ENCODE measurements at places on chromosomes 11 and 22. TPM values are rescaled to one million over a fixed set of nuclear protein-coding genes. Genes with fewer than 3 reads are reported as not detected.
A peak's percentile ranks its signal among the peaks of the same experiment; 100 is the strongest.

Gene TRPM5
- not detected for total RNA-seq

Gene BIRC3
- total RNA-seq: 0.07 TPM

- peak; percentile 46 for DNase-seq
Measured at GRCh38 chr11:123630126-123630608, 24.3 kb downstream of the SCN3B start.

- DNase-seq: no peak
Measured at GRCh38 chr22:29716814-29717545, 2.8 kb upstream of the CABP7 start.

Gene ARRB1
- total RNA-seq: 44.6 TPM

DNA sequence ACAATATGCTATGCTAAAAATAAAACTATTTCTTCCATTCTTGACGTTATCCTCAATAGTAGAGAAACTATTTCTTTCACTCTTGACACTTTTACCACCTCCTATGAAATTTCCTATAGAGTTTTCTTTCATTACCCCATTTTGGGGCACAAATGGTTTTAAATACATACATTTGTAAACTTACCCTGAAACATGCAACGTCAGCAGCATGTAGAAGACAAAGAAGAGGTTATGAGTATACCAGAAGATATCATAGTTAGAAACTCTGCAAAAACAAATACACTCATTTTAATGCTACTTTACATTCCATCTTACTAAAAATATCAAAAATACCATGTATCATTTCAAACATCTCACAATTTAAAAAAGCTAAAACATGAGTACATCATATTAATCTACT is 69.5 kb downstream of the NOX4 start:
- no peak for DNase-seq

Gene MYEOV
- 1.8 TPM for total RNA-seq

Gene SLC5A1
- total RNA-seq: not detected

DNA sequence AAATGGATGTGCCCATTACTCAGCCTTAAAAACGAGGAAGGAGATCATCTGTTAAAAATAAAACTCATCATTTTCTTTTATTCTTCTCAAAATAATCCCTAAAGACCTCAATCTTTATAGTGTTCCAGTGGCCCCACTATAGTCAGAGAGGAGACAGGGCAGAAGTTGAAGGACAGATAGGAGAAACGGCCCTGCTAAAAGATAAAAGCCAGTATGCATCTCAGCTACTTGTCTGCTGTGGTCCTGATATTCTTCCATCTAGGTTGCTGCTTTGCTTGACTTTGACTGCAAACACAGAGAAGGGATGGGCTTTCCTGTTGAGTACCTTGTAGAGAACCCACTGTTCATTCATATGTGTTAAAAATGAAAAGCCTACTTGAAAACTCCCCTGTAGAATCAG is 31.4 kb downstream of the NF2 start:
- no peak for DNase-seq

DNA sequence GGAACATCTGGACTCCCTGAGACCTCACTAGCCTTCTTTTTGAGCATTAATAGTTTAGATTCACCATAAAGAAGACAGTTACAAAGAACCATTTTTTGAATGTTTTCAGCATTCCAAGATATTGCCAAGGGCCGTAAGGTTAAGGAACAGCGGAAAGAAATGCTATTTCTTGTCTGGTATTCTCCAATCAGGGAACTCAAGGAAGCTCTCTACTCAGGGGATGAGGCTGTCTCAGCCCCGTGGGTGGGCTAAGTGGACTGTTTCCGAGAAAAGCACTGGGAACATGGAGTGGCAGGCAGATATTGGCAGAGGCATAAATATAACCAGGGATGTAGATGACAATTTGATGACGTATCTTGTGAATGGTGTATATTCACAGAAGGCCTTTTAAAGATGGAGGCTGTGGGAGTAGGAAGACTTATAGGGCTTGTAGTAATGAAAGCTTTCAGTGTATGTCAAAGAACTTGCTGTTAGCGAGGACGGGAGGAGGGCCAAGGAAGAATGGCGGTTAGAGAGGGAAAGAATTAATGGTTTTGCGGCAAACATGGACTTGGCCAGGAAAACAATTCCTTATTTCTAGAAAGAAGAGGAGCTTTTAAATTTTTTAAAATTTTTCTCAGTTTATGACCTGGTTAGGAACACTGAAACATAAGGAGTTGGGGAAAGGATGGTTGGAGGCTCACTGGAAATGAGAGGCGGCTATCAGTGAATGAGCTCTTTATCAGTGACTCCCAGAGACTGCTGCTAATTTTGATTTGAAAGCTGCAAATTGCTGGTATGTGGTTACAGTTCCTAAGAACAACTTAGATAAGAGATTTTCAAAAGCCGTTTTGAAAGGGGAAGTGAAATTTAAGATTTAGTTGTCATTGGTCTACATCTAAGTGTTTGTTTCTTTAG is 64.6 kb downstream of the ST3GAL4 start:
- DNase-seq: no peak

Gene MED15
- total RNA-seq: 19.0 TPM

DNA sequence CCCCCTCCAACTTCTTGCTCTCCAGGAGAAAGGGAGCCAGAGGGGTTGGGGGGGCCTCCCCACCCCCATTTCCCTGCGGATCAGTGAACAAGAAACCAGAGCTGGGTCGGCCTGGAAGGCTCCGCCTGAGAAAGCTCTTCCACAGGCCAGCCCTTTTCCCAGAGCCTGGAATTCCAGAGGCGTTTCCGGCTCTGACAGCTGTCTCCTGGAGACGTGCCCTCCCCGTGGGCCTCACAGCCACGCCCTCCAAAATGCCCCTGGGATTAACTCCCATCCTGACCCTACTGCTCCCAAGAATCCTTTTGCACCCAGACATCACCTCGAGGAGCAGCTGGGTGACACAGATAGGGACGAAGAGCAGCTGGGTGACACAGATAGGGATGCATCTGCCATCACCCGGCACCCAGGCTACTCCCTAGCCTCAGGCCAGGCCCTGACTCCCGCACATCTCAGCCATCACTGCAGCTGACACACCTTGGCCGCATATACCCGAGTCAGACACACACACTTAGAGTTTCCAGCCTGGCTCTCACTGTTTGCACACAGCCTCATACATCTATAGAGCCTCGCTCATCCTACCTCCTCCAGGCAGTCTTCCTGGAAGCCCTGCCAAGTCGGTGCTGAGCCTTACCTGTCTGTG is 7.6 kb upstream of the CDC42EP1 start:
- DNase-seq: no peak

- peak; percentile 36 for DNase-seq
Measured at GRCh38 chr11:88016392-88017170, 158.7 kb downstream of the RAB38 start.

- DNase-seq: no peak
Measured at GRCh38 chr22:20509344-20510047, 2.1 kb downstream of the MED15 start.

- peak; percentile 82 for DNase-seq
Measured at GRCh38 chr22:41576877-41577276, 12.8 kb downstream of the PMM1 start.

- DNase-seq: no peak
Measured at GRCh38 chr22:50119768-50120251, 30.0 kb downstream of the MOV10L1 start.

Gene OR4A16
- not detected for total RNA-seq

DNA sequence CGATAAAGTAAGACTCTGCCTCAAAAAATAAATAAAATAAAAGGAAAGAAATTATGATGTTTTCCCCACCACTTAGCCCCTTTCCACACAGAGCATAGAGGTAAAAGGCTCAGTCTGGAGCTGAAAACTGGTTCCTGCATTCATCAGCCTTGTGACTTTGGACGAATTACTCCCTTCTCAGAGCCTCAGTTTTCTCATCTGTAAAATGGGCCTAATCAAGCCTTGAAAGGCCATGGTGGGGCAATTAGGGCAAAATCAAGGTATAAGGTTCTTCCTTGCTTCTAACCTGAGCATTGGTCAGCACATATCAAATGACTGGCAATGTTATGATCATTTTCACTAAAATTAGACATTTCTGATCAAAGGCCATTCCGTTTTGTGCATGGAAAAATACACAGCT is 417.7 kb downstream of the MN1 start:
- no peak for DNase-seq

DNA sequence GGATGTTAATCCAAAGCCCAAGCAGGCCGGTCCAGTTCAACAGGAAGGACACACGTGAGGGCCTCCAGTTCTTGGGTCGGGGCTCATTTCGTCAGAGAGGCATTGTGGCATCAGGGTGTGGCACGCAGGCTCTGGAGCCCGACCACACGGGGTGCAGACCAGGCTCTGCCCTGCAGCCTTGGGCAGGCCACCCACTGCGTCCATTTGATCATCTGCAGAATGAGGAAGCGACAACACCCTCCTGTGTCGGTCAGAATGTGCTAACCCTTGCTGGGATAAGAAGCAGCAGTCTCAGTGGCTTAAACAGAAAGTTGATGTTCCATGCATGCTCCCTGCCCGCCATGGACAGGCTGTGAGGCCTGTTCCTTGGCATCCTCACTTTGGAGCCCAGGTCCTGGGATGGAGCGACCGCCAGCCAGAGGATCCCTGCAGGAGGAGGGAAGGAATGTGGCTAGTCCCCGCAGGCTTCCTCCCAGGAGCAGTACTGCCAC is 10.8 kb downstream of the RIBC2 start:
- no peak for DNase-seq

DNA sequence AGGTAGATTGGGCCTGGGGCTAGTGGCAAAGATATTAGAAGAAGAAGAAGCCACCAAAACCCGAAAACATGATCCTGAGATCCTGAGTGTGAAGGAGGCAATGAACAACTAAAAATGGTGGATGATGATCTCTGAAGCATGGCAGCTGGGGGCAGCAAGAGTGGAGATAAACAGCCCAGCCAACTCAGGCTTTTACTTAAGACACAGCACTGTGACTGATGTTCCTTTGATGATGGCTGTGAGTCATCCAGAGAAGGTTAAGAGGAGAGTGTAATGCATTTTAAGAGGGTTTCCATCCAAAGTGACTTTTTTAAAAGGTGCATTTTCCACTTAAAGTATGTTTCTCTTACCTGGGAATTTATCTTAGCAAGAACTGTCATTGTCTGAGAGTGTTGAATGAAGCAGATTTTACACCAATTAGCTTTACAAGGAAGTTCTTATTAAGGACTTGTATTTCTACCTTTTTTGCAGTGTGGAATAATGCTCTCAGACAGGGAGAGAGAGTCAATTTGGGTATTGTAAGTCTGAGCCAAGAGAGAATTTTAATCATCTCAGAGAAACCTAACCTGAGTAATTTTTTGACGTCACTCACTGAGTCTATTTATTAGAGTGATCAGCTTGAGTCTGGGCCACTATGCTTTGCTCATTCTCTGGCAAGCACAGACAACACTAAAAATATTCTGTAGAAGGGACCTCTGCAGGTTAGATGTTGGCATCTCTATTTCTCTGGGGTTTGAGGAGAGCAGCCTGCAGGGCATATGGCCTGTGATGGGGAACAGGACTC is 14.1 kb upstream of the CALCB start:
- DNase-seq: no peak

GRCh38 chr11:86681483-86681756 is 9.0 kb upstream of the ME3 start:
- DNase-seq: no peak

DNA sequence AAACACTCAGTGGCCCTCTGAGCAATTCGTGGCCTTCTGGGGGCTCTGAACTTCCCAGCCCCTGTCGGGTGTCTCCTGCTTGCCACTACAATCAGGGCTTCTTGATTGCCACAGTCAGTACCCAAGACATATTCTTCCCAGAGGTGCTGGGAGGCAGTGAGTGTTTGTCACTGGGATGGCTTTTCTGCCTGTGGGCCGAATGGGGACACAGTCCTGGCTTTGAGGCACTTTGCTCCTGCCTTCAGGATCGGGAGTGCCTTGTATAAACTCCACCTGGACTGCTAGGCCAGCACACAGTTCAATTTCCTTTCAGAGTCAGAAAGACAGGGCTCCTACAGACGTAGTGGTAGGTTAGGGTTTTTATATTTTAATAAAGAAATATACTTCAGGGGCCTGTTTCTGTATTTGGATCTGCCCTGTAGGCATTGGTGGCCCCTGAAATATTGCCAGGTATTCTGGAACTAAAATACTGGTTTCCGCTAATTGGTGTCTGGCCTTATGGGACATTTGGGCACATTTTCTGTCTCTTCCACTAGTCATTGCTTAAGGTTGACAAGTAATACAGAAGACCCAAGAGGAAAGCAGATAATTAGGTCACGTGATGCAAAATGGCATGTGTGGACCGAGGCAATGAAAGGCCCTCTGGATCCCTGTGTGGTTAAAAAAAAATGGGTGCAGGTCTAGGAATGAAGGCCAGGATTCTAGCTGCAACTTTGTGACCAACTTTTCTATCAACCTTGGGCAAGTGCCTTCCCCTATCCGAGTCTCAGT is 98.4 kb upstream of the NARS2 start:
- DNase-seq: no peak

DNA sequence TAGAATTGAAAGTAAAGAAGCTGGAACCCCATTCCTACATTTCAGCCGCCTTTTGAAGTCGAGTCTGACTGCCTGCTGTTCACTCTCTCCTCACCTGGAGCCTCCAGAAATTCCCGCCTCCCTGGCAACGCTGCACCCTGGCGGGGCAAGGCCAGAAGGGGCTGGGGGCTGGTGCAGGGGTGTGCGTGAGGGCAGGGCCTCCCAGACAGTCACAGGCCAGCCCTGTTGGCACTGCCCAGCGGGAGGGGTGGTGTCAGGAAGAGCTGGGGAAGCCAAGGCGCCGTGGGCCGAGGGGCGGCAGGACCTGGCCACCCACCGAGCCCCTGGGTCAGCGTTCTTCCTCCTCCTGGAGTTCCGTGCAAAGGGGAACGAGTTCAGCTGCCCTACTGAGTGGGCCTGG is 123.2 kb downstream of the KCNQ1OT1 start:
- DNase-seq: no peak

DNA sequence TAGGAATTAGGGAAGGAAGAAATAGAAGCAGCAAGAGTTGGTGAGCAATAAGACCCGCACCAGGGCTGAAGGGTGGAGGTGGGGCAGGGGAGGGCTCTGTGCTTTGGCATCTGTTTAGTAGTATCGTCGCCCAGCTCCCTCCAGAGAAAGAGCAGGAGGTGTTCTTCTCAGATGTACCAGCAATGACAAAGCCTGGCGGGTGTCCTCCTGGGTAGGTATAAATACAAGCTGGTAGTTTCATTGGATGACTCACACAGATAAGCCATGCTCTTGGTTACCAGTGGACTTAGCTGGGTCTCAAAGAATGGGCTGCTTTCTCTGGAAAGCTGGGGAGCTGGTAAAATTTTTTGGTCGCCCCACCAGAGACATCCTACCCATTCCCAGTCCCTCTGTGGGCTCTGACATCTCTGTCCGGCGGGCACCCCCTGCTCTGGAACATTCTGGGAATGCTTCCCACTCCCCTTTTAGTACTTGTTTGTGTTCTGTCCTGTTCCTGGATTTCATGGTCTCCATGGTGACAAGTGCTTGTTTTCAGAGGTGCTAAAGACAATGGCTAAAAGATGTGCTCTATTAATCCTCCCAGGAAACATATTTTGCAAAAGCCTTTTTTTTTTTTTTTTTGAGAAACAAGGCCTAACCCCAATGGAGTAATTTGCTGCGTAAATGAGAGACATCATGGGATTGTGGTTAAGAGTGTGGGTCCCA is 15.4 kb upstream of the TUBA8 start:
- DNase-seq: peak; percentile 80
